ENCODE measurements at places on chromosomes 16 and 17.

- no peak for DNase-seq
Observed at GRCh38 chr16:23384878-23385277, 68.1 kb downstream of the COG7 start.

- no peak for DNase-seq
Observed at GRCh38 chr16:75458439-75458838, 6.0 kb downstream of the TMEM170A start.

DNA sequence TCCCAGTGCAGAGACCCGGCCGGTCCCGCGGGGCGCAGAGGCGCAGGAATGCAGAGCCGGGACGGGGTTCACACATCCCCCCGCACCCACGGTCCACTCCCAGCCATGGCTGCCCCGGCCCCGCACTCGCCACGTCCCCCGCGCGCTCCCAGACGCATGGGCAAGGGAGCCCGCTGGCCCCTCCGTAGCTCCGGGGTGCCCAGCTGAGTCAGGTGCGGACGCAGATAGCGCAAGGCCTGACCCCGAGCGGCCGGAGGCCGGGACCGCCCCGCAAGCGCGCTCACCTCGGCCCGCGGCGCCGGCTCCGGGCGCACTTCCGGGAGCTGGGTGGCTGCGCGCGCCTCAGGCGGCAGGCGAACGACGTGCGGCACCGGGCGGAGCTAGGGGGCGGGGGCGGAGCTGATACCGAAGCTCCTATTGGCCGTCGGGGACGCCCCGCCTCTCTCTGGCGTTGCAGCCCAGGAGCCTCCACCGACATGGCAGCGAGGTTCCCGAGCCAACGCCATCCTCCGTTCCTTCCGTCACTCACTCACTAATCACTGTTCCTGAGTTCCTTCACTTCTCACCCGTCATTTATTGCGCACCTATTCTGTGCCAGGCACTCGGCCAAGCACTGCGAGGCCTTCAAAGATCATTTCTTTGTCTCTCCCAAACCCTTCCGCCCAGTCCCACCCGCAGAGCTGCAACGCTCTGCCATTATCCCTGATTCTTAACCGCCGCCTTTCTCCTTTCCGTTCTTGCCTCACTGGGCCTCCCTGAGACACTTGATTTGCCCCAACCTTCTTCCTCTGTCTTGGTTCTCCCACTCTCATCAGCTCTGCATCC, at the start of gene ZNF18:
Gene ZNF18, minus strand, starts transcription at position 329 of the 825 bp plus-strand sequence. CDS start 4,646 bp downstream, outside the sequence.
- peak; percentile 93 for DNase-seq

GRCh38 chr16:47317465-47318240, 143.2 kb downstream of the ITFG1 start:
- no peak for DNase-seq

- no peak for DNase-seq
Observed at GRCh38 chr17:73939806-73940205, 263.7 kb upstream of the RPL38 start.

DNA sequence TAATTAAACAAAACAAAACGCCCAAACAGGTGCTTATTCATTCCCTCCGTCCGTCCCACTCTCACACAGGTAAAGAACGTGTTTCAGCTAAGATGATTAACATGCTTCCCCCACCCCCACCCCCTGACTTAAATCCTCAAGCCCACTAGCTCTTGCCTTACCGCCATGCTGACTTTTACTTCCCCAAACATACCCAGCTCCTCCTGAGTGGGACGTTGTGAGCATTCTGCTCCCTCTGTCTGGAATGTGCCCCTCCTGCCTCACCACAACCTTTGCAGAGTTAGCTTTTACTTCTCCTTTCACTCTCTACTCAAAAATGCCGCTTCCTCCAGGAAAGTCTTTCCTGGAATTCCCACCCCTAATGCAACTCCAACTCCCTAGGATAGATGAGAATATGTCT, 774.0 kb upstream of the RBFOX1 start:
- DNase-seq: no peak

- DNase-seq: peak; percentile 55
Observed at GRCh38 chr17:29111816-29112499, 68.2 kb downstream of the MYO18A start.

- no peak for DNase-seq
Observed at GRCh38 chr17:59149051-59149450, 5.9 kb downstream of the SKA2 start.

GRCh38 chr16:19003935-19004334, 20.2 kb downstream of the TMC7 start:
- no peak for DNase-seq

DNA sequence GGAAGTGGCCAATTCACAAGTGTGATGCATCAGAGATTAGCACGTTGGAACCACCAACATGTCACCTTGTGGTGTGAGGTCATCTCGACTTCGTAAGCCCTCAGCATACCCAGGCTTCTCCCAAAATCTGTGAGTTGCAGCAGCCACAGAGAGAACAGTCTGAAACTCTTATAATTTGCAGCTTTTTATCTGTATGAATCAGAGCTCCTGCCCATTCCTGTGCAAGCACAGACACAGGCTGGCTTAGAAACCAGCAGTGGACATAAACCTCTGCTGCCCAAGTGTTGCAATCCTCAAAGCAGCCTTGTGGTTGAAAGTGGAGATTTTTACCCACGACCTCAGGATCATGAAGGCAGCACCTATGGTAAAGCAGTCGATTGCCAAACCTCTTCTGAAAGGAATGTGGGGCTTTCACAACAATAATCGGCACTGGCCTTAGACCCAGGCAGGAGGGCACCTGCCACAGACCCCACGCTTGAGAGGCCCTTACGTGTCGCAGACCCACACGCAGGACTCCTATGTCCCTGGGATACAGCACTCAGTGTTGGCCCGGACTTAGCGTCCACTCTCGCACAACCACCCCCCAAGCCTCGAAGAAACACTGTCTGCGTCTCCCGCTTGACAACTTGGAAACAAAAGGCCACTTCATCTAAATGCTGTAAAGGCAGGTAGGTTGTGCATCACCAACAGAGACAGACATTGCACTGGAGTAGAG, 24.5 kb upstream of the OSGIN1 start:
- peak; percentile 77 for DNase-seq

GRCh38 chr17:75440738-75441448, 15.5 kb upstream of the TMEM94 start:
- DNase-seq: no peak

GRCh38 chr17:31549121-31549524, 157.6 kb downstream of the RAB11FIP4 start:
- peak; percentile 20 for DNase-seq

GRCh38 chr16:47939680-47940079, 216.1 kb downstream of the ABCC12 start:
- no peak for DNase-seq

- DNase-seq: no peak
Observed at GRCh38 chr16:17370223-17370707, 100.5 kb downstream of the XYLT1 start.

Measured in RWPE1 (cell line).